Forelimb muscle (tissue), 1 donor: ENCODE measurements at places on chromosomes 7 and 10.

DNA sequence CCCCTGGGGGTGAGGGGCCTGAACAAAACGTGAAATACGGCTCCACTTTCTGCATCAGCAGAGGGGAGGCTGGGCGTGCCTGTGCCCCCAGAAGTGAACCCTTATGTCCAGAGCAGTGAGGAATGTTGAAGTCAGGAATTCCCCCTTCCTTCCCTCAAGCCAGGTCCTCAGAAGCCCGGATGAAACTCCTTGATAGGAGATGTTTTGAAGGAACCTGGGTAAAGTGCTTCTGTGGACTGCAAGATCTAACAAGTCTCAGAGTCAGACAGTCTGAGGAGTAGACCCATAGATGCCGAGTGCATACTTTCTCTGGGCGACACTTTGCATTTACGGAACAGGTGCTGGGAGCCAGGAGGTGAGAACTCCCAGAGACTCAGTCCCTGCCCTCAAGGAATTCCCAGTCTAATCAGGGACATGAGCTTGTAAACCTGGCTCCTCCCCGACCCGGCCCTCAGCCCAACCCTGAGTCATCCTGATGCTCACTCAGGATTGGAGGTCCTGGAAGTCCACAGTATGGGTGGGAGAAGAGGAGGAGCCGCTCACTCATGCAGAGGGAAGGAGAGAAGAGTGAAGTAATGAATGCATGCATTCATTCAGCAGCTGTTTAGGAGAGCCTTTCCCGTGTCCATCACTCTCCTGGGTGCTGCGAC, 179.5 kb upstream of the ITGB1 start:
- no peak for DNase-seq

- no peak for DNase-seq
These were observed 284.2 kb downstream of the C7orf25 start for GRCh38 chr7:42627626-42628025.

- DNase-seq = no peak
These were observed 59.4 kb downstream of the ST7 start for GRCh38 chr7:117012696-117013095.

DNA sequence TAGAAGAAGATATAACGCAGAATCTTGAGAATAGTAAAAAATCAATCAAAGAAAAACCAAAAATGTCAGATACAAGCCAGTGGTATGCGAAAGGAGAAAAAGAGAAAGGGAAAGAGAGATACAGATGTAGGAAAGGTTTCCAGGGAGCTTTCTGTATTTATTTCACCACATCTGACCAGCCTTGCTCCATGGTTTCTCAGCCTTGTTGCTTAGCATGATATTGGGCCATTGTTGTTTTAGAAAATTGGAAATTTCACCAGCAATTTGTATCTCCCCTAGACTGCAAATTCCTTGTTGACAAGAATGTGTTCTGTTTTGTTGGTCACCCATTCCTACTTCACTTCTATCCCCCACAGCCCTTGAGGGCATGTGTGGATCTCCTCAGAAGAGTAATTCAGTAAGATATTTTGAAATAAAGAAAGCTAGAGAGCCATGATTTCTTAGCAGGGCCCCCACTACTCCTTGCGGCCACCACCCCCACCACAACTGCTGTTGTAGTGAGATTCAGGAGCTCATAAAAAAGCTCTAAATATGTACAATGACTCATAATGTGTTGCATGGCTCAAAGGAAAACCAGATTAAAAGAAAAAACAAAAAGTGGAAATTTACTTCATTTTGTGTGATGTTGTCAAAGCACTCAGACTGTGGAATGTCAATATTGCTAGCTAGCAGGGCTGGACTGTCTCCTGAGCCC, 138.7 kb downstream of the CHRM2 start:
- no peak for DNase-seq

- DNase-seq = peak; percentile 81
These were observed 8.2 kb upstream of the SVIL start for GRCh38 chr10:29642990-29643389.

GRCh38 chr7:154497751-154498150, 445.6 kb downstream of the DPP6 start:
- DNase-seq = no peak

DNA sequence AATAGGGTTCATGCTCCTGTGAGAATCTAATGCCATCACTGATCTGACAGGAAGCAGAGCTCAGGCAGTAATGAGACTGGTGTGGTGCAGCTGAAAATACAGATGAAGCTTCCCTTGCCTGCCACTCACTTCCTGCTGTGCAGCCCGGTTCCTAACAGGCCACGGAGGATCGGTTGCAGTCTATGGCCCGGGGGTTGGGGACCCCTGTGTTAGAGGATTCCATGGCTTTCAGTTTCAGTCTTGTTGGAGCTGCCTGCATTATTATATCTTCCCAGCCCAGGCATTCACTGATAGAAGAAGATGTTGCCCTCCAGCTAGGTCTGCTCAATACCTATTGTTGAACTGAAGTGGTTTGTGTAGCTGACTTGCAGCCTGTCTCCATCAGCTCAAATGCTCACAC, 1298.8 kb downstream of the TYW1 start:
- DNase-seq = no peak

GRCh38 chr7:44824894-44825526, 22.9 kb downstream of the H2AZ2 start:
- no peak for DNase-seq

GRCh38 chr10:93758508-93758885, 761 bp downstream of the LGI1 start:
- DNase-seq = no peak

DNA sequence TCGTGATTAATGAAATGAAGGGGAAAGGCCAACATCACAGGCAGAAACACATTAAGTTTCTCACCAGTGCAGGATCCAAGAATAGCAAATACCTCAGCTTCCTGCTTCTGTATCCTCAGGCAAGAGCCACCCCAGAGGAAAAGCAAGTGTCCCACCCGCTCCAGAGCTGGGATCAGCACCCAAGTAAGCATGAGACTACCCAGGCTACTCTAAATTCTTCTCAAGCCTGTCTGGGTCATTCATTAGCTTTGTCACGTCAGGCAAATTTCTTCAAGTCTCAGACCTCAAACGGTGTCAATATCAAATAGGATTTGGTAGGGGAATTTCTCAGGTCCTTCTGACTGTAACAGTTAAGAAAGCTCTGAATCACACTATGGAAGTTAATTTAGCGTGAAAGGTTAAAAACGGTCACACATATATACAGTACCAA, 59.0 kb downstream of the GNA12 start:
- DNase-seq = no peak

- DNase-seq = no peak
These were observed 39.6 kb upstream of the ATP6V0A4 start for GRCh38 chr7:138837627-138838026.

- DNase-seq = no peak
These were observed 96.9 kb downstream of the OSBPL3 start for GRCh38 chr7:24882989-24883621.

GRCh38 chr7:54917613-54918391, 101.0 kb upstream of the EGFR start:
- DNase-seq = no peak

- no peak for DNase-seq
These were observed 14.7 kb downstream of the HNRNPA2B1 start for GRCh38 chr7:26185844-26186180.

- no peak for DNase-seq
These were observed 43.5 kb downstream of the PRPF18 start for GRCh38 chr10:13630231-13630630.

GRCh38 chr7:37728747-37729146, 45.2 kb downstream of the GPR141 start:
- no peak for DNase-seq

GRCh38 chr10:50453940-50454339, 169.8 kb downstream of the SGMS1 start:
- no peak for DNase-seq

- DNase-seq = no peak
These were observed 27.7 kb upstream of the TMEM229A start for GRCh38 chr7:124060528-124060927.

GRCh38 chr7:80902716-80903308, 16.0 kb downstream of the SEMA3C start:
- no peak for DNase-seq

DNA sequence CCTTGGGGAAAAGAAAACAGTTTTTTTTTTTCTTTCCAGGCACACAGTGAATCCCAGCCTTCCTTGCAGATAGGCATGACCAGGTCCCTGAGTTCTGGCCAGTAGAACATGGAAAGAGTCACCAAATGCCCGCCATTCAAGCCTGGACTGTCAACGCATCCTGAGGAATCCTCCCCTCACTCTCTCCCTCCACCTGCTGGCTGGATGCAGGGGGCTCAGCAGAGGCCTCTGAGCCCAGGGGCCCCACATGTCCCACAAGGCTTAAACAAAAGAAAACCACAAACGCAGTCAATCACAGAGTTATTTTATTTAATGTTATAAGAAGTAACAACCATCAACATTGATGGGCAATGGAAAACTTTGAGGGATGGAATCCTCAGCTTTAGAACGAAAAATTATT, 93.1 kb downstream of the JCAD start:
- DNase-seq = no peak

- DNase-seq = no peak
These were observed 39.7 kb downstream of the TES start for GRCh38 chr7:116249969-116250553.

DNA sequence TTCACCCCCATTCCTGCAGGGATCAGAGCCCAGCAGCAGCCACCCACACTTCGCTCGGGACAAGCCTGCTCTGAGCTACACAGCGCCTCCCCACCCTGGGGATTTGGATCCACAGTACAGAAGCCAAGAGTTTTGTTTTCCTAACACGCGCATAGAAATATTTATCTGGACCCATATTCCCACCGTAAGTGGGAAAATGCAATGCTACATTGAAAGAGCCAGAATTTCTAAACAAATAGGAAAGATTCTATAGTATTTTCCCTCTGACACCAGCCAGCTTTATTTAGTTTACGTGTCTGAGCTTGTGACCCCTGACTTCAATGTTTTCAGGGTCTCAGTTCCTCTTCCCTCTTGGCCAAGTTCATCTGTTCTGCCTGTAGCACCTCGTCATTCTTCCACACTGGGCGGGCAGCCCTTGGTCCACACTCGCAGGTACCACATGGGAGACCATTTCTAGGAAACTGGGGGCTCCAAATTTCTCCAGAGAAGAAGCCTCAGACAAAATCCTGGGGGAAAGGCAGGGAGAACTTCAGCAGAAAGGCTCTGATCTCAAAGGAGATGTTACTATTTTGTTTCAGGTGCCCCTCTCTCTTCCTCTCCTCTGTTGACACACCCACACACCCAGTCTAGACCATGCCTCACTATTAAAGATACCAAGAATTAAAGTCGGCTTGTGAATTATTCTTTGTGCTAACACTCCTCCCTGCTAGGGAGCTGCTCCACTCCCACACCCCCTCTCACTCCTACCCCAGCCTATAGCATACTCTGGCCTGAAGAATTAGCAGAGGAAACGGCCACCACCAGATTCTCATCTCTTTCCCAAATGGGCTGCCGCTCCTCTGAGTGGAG, 116.0 kb upstream of the PCGF5 start:
- DNase-seq = no peak

GRCh38 chr10:11326913-11327616, 284.4 kb downstream of the USP6NL start:
- no peak for DNase-seq

- DNase-seq = no peak
These were observed 135.2 kb downstream of the ADAM12 start for GRCh38 chr10:126252884-126253610.

- DNase-seq = no peak
These were observed 400.0 kb downstream of the PHF14 start for GRCh38 chr7:11373546-11374142.

GRCh38 chr7:17212188-17212587, 86.3 kb upstream of the AHR start:
- no peak for DNase-seq

- DNase-seq = no peak
These were observed 38.1 kb downstream of the USP54 start for GRCh38 chr10:73552819-73553715.

DNA sequence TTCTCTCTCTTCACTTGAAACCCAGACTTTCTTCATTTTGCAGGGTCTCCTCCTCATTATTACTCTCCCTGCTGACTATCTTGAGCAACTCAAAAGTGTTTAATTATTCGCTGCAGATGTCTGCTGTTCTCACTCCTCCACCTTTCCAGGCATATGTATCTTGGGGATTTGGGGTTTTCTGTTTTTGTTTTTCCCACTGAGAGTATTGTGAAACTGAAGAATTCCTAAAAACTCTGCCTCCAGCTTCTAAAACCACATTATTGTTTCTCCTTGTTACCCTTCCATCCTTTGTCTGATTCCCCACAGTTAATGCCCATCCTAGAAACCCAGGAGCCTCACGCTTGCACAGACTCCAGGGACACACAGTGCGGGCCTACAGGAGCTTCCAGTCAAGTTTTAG, 51.3 kb downstream of the WNT2 start:
- DNase-seq = no peak

DNA sequence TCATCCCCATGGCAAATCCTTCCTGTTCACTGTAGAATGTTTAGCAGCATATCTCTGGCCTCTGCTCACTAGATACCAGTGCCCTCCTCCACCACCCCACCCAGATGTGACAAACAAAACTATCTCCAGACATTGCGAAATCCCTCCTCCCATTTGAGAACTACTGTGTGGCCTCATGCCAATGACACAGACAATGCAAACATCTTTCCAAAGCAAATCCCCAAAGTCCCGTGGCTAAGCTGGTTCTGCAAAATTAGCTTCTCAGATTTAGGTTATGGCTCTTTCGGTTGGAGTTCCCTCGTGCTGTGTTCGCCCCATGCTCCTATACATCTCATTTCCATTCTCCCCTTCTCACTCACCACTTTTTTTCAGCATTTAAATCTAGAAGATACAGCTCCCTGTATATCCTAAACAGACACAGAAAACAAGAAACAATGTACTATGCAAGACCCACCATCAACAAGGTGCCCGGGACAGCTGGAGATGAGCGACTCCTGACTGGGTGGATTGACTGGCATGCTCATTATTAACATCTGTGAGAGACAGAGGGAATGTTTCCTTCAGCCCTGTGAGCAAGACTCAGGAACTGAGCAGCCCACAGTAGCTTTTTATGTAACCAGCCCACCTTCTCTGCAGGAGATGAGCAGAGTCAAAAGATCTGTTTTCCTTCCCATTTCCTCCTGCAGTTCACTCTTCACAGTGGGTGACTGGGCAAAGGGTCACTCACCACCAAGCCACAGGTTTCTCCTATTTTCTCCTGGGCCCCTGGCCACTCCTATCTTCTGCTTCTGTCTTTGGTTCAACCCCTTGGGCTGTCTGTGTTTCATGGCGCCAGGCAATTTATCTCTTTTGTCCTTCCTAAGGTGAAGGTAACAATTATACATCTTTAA, 225.7 kb upstream of the AOAH start:
- no peak for DNase-seq

- DNase-seq = no peak
These were observed 211.9 kb upstream of the VSTM2A start for GRCh38 chr7:54330216-54330800.

DNA sequence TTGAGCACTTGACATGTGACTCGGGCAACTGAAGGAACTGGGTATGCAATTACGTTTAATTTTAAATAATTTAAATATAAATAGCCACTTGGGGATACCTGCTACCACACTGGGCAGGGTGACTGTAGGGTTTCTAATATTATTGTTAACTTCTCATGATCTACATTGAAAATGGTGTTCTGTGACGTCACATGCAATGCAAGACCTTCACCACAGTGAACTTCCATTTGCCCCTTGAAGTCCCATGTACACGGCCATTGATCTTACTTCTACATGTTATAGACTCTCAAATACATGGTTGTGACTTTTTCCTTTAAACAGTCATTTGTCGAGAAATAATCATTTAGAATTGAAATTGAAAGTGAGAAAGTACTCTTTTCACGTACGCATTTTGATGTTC, 154.0 kb downstream of the MGMT start:
- no peak for DNase-seq

GRCh38 chr10:77819210-77820112, 107.1 kb downstream of the DLG5 start:
- DNase-seq = no peak
